ENCODE measurements at places on chromosomes 4 and X. TPM values are rescaled to one million over a fixed set of nuclear protein-coding genes. Genes with fewer than 3 reads are reported as not detected.

The STK32B gene
- total RNA-seq: 0.50 TPM

The POF1B gene
- total RNA-seq: not detected

The TAB3 gene
- total RNA-seq: 11.1 TPM

The RENBP gene
- total RNA-seq: 1.5 TPM

The CFAP47 gene
- total RNA-seq: not detected

The TCP11X2 gene
- total RNA-seq: not detected

The GUCY1B1 gene
- 54.5 TPM for total RNA-seq

The MAOB gene
- total RNA-seq: 7.7 TPM

The GDPD2 gene
- not detected for total RNA-seq

The TLR7 gene
- total RNA-seq: not detected

The INTS6L gene
- 3.6 TPM for total RNA-seq

The UVSSA gene
- 15.4 TPM for total RNA-seq

The CTAG1A gene
- not detected for total RNA-seq

The GRPEL1 gene
- total RNA-seq: 24.6 TPM

The CYLC1 gene
- not detected for total RNA-seq

The ADH1A gene
- total RNA-seq: not detected

The SGMS2 gene
- 114 TPM for total RNA-seq

The LPAR4 gene
- total RNA-seq: 0.58 TPM

The MYOZ2 gene
- total RNA-seq: 0.15 TPM

The UGT2B17 gene
- not detected for total RNA-seq

The AVPR2 gene
- total RNA-seq: not detected

The MAMLD1 gene
- 1.3 TPM for total RNA-seq

The SMIM31 gene
- total RNA-seq: not detected

The HPGDS gene
- total RNA-seq: not detected

The NSUN7 gene
- total RNA-seq: not detected

The HSD17B10 gene
- total RNA-seq: 65.3 TPM

The STOX2 gene
- total RNA-seq: 0.73 TPM

The NDNF gene
- total RNA-seq: 0.50 TPM

The DCAF8L2 gene
- under 0.01 TPM for total RNA-seq

The REELD1 gene
- not detected for total RNA-seq

The KIAA1210 gene
- total RNA-seq: not detected

The ENPEP gene
- total RNA-seq: 0.33 TPM

The GLRA3 gene
- total RNA-seq: not detected

The GUCY1A1 gene
- 4.0 TPM for total RNA-seq

The F9 gene
- not detected for total RNA-seq

The DSPP gene
- not detected for total RNA-seq

The DCX gene
- not detected for total RNA-seq

The ZFP42 gene
- 0.15 TPM for total RNA-seq

The MAGEA6 gene
- total RNA-seq: not detected

The PRDX4 gene
- 219 TPM for total RNA-seq

The GPR143 gene
- not detected for total RNA-seq

The LGI2 gene
- under 0.01 TPM for total RNA-seq

The MAGEA4 gene
- not detected for total RNA-seq
